ENCODE measurements at places on chromosomes 7 and 10. TPM values are rescaled to one million over a fixed set of nuclear protein-coding genes. Genes with fewer than 3 reads are reported as not detected.

DNA sequence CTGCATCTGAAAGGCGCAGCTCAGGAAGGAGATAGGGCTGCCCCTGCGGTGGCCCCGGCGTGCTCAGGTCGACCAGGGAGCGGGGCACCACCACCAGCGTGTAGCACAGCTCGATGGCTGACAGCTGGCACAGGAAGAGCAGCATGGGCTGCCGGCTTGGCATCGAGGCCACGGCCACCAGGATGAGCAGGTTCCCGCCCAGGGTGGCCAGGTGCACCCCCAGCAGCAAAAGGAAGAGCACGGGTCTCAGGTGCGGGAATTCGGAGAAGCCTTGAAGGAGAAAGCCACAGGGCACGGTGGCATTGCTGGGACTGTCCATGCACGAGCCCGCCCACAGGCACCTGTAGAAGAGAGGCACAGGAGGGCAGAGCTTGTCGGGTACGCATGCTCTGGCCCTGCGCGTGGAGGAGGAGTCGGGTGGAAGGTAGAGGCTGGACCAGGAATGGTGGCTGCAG is 33.9 kb downstream of the TAS2R41 start:
- H3K4me3 ChIP-seq = no peak overlapping the region
- H3K4me1 ChIP-seq = no peaks in the 10 kb centered on the region
- no peak overlapping the region for H3K27ac ChIP-seq
- H3K27me3 ChIP-seq = peaks cover 15% of the 10 kb centered on the region
- DNase-seq = no peak
- H3K36me3 ChIP-seq = peaks cover 4% of the 10 kb centered on the region

DNA sequence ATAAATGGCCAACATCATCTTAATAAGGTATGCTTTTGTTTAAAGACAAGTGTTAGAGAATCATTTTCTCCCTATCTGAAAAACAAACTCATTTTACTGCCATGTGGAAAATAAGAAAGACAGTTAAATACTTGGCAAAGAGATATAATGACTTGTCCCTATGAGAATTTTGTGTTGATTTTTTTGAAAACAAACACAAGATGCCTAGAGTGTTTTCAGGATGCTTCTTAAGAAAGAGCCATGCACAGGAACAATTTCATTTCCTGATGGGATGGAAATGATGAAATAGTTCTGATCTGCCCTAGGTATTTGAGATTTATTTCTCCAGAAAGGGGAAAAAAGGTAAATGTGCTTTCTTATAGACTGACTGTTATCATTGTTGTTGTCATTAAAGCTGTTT is 237.5 kb upstream of the GNAI1 start:
- DNase-seq = no peak
- no peak overlapping the region for H3K4me3 ChIP-seq
- no peaks in the 10 kb centered on the region for H3K27me3 ChIP-seq

DNA sequence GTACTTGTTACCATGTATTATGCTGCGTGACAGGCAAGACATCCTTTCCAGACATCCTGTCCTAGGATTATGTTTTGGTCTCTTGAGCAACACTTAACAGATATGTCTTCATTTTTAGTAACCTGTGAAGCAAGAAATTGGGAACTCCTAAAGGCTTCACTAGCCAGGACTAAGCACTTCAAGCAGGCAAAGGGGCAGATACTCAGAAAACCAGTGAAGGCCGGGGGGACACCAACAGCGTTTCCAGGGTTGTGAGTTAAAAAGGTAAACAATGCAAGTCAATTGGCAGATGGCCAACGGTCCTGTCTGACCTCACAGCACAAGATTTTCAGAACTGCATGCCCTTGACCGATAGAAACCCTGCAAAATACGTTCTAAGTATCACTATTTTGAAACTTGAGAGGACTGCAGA is 77.6 kb upstream of the SFMBT2 start:
- H3K27me3 ChIP-seq = peaks cover 68% of the 10 kb centered on the region
- H3K4me3 ChIP-seq = no peak overlapping the region
- no peaks in the 10 kb centered on the region for H3K36me3 ChIP-seq
- peak; percentile 11 for DNase-seq

DNA sequence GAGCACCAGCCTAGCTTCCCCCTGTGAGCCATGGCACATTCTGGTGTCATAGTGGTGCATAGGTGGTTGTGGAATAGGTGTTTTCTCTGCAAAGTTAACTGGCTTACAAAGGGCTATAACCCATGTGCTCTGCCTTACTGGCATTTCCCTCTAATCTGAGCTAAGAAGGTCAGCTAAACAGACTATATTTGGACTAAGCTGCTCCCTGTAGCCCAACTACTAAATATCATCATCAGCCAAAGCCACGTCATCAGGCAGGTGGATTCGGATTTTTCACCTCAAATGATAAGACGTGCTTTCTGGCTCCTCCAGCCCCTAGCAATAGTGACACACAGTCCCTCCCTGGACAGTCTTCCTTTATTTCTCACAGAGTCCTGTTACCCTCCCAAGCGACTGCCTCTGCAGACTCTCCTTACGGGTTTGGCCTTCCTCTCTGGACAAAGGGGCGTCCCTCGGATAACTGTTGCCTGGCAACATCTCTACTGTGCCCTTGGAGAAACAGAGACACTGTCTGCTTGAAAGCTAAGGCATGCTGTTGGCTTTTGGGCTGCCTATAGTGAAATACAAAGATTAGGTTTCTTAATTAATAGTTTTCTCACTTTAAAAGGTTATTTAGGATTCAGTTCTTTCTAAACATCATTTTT is 9.1 kb downstream of the SLC13A4 start:
- H3K27ac ChIP-seq = no peak overlapping the region
- no peak for DNase-seq
- H3K4me1 ChIP-seq = no peaks in the 10 kb centered on the region
- no peaks in the 10 kb centered on the region for H3K36me3 ChIP-seq

DNA sequence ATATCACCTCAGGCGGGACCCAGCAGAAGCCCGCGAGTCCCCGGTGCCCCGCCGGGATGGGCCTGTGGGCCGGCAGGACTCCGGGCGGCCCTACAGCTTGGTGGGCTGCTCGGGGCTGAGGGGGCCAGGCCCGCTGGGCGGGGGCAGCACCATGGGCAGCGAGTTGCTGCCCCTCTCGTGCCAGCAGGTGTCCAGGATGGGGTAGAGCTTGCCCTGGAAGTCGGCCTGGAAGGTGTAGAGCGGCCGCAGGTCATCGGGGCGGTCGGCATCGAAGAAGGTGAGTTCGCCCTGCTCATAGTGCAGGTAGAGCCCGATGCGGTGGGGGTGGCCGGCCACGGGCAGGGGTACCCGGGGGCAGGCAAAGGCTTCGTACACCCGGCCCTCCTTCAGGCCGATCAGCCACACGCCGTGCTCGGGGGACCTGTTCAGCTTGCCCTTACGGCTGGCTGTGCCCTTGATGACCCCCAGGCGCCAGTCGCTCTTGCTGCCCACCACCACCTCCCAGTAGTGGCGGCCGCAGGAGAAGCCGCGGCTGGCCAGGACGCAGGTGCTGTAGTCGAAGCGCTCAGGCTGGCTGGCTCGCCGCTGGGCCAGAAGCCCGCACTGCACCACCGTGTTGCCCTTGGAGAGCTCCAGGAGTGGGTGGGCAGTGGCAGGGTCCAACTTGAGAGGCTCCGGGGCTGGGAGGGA is 4.3 kb upstream of the NSUN5 start:
- no peak overlapping the region for H3K4me3 ChIP-seq
- DNase-seq = no peak
- peaks cover 9% of the 10 kb centered on the region for H3K36me3 ChIP-seq
- H3K27me3 ChIP-seq = no peaks in the 10 kb centered on the region
- H3K4me1 ChIP-seq = no peaks in the 10 kb centered on the region
- no peak overlapping the region for H3K27ac ChIP-seq

DNA sequence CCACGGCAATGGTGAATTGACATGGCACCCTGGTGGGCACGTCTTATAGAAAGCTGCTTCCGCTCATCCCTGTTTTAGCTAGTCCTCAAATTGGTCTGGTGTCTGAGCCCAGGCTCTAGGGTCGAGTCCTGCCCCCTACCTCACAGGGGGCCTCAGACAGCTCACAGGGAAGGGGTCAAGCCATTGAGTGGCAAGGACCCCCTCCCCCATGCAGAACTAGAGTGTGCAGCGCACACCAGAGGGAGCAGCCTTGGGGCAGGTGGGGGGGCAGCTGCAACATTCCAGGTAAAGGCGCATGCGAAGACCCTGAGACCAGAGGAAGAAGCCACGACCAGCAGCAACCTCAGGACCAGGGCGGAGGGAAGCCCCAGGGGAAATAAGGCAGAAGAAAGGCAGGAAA is 240.4 kb upstream of the PPP2R2D start:
- no peak overlapping the region for H3K27ac ChIP-seq
- H3K4me3 ChIP-seq = no peak overlapping the region
- DNase-seq = no peak
- no peaks in the 10 kb centered on the region for H3K27me3 ChIP-seq

- H3K4me3 ChIP-seq = no peak overlapping the region
- H3K4me1 ChIP-seq = no peaks in the 10 kb centered on the region
- no peak for DNase-seq
- H3K36me3 ChIP-seq = peaks cover 14% of the 10 kb centered on the region
- H3K27me3 ChIP-seq = no peaks in the 10 kb centered on the region
These were observed 29.2 kb downstream of the GBX1 start for GRCh38 chr7:151138153-151138851.

GRCh38 chr7:144513334-144513733 is 109.8 kb upstream of the NOBOX start:
- no peak for DNase-seq
- H3K27ac ChIP-seq = no peak overlapping the region
- no peaks in the 10 kb centered on the region for H3K27me3 ChIP-seq
- no peaks in the 10 kb centered on the region for H3K36me3 ChIP-seq
- no peaks in the 10 kb centered on the region for H3K4me1 ChIP-seq
- no peak overlapping the region for H3K4me3 ChIP-seq

GRCh38 chr7:130288829-130289228 is 4.1 kb upstream of the CPA4 start:
- peaks cover 10% of the 10 kb centered on the region for H3K27me3 ChIP-seq
- no peak overlapping the region for H3K4me3 ChIP-seq
- H3K27ac ChIP-seq = no peak overlapping the region
- peak; percentile 2 for DNase-seq

GRCh38 chr10:87092376-87092860 is 2.2 kb downstream of the GLUD1 start:
- H3K36me3 ChIP-seq = peaks cover 43% of the 10 kb centered on the region
- no peaks in the 10 kb centered on the region for H3K27me3 ChIP-seq
- peaks cover 9% of the 10 kb centered on the region for H3K4me1 ChIP-seq
- peak overlapping the region; percentile 45 for H3K27ac ChIP-seq
- DNase-seq = peak; percentile 6

DNA sequence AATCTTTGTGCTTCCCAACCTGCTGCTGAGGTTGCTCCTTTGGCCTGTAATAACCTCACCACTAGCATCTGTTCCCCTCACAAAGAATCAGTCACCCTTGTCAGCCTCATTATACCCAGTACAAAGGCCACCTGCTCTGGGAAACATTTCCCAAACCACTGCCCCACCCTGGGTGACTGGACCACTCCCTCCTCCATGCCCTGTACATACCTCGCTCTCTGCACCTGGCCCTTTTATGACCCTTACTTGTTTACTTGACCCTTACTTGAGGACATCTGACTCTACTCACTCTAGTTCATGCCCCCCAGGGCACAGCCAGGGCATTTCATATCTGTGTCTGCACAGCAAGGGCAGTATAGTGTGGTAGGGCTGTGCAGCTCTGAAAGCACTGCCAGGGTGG is 21.4 kb upstream of the AOC1 start:
- no peaks in the 10 kb centered on the region for H3K36me3 ChIP-seq
- peaks cover 8% of the 10 kb centered on the region for H3K4me1 ChIP-seq
- H3K27me3 ChIP-seq = peaks cover 14% of the 10 kb centered on the region
- H3K27ac ChIP-seq = no peak overlapping the region
- H3K4me3 ChIP-seq = no peak overlapping the region

DNA sequence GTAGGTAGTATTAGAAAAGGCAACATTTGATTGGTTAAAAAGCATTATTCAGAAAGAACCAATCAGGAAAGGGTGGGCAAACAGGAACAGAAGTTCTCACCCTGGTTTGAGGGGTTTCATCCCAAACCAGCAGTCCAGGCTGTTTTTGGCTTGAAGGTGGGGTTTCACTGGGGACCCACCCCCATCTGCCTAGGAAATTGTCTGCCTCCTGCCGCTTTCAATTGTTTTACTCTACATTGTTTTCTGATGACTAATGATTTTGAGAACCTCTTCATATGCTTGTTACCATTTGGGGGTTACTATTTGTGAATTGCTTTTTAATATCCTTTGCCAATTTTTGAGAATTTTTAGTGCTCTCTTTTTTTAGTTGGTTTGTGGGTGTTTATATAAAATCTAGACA is 3.3 kb upstream of the PCBD1 start:
- no peak overlapping the region for H3K27ac ChIP-seq
- H3K36me3 ChIP-seq = peaks cover 18% of the 10 kb centered on the region
- peaks cover 25% of the 10 kb centered on the region for H3K27me3 ChIP-seq

DNA sequence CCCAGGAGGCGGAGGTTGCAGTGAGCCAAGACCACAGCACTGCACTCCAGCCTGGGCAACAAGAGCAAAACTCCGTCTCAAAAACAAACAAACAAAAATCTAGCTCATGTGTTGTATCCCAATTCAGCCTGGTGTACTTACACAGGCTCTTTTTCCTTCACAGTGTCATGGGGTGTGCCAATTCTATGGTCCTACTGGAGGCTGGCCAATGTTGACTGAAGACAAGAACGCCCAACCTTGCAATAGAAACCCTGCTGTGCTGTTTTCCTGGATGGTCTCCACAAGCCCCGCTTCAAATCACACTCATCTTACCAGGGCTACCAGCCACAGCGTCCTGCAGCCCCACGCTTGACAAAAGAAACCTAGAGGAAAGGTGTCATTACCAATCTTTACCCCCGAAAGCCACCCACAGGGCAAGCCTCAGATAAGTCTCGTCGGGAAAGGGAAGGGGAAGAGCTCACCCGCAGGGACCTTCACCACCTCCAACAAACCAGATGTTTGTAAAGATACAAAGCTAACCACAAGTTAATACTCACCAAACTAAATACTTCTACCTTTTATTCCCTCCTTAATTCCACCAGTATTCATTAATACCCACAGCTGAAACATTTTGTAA is 64.8 kb downstream of the TNS3 start:
- H3K27me3 ChIP-seq = no peaks in the 10 kb centered on the region
- no peak overlapping the region for H3K4me3 ChIP-seq
- H3K36me3 ChIP-seq = peaks cover 4% of the 10 kb centered on the region
- peaks cover 8% of the 10 kb centered on the region for H3K4me1 ChIP-seq
- DNase-seq = no peak

GRCh38 chr7:12788591-12788990 is 101.2 kb downstream of the ARL4A start:
- DNase-seq = no peak
- no peaks in the 10 kb centered on the region for H3K4me1 ChIP-seq
- H3K27me3 ChIP-seq = no peaks in the 10 kb centered on the region
- H3K27ac ChIP-seq = no peak overlapping the region
- H3K36me3 ChIP-seq = no peaks in the 10 kb centered on the region

Gene GIMAP2
- total RNA-seq = 4.7 TPM

Gene SEC61A2
- 7.4 TPM for total RNA-seq

Gene ADIRF
- total RNA-seq = not detected

Gene GSTO2
- total RNA-seq = 26.7 TPM

Gene NUB1
- 56.2 TPM for total RNA-seq

Gene ANKRD22
- total RNA-seq = 20.6 TPM

Gene ZNF365
- 4.0 TPM for total RNA-seq

Gene PDZD7
- 1.3 TPM for total RNA-seq

Gene LLCFC1
- total RNA-seq = not detected

Measured in Calu3 (cell line).